ENCODE measurements at places on chromosomes 6 and 20.

- DNase-seq = no peak
These were observed 677 bp upstream of the ZNF341 start for GRCh38 chr20:33730946-33731692.

DNA sequence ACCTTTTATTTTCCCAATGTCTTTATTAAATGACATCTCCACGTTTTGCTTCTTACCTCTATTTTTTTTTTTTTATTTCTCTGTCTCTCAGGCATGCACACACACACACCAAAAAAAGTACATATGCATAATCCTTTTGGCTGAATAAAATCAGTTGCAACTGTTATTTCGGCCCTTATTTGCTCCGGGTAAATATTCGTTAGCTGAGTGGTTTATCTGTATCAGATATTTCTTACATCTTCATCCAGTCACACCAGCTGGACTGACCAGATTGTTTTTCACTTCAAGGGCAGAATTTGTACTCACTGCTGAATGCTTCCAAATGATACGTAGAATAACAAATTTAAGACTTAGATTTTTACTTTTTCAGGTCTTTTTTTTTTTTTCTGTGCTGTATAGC lies 45.5 kb downstream of the PTPN1 start:
- no peak for DNase-seq

GRCh38 chr6:163897030-163897429 lies 482.5 kb downstream of the QKI start:
- DNase-seq = no peak

- no peak for DNase-seq
These were observed 91.2 kb downstream of the JARID2 start for GRCh38 chr6:15336900-15337560.

GRCh38 chr6:1923449-1923848 lies 313.7 kb downstream of the FOXC1 start:
- DNase-seq = no peak

DNA sequence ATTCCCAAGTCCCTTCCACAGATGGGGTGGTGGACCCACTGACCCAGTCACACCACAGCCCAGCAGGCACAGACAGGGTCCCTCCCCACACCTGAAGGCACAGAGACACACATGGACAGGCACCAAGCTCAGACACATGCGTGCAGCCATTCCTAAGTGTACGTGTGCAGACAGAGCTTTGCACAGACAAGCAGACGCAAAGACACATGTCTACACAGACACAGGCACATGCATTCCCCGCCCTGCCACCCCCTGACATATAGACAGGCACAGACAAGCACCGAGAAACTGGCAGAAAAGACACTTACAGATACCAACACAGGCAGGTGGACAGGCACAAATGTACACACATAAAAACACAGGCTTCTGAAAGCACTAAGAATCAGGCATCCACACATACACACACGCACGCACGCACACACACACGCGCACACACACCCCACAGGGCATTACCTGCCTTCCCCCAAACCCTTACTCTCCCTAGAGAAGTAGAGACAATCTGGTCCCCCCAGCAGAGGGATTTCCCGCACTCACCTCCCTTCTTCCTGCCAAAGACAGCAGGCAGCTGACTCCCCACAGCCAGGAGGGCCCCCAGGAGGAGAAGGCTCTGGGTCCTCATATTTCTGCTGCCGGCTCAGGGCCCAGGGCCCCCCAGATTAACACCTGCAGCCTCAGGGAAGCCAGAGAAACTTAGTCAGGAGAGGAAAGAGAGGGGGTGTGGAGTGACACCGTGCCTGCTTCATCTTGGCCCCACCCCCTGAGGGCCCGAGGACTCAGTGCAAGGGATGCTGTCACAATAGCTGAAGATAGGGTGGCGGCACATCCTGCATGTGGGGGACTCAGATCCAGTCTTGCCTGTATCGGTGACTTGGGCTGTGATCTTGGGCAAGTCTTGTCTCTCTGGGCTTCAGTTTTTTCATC lies at the start of gene WFDC5:
WFDC5 (minus strand) TSS at position 710 of the 921 bp plus-strand sequence; CDS start at position 619, 91 bp downstream.
- DNase-seq = no peak

DNA sequence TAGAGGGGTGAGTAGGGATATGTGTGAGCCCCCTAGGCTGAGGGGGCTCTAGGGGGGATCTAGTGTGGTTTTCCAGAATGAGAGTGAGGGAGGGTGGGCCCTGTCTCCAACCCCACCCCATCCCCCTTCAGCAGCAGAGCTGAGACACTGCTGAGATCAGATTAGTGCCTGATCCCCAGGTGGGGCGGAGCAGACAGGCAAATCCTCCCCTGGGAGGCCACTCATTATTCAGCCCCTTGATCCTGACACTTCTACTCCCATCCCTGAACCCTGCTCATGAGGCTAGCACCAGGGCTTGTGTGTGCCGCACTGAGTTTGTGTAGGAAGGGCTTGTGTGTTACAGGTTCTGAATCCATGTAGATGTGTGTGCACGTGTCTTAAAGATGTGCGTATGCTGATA lies 42.5 kb downstream of the SPDEF start:
- no peak for DNase-seq

GRCh38 chr6:24924580-24925356 lies 11.0 kb downstream of the RIPOR2 start:
- no peak for DNase-seq

DNA sequence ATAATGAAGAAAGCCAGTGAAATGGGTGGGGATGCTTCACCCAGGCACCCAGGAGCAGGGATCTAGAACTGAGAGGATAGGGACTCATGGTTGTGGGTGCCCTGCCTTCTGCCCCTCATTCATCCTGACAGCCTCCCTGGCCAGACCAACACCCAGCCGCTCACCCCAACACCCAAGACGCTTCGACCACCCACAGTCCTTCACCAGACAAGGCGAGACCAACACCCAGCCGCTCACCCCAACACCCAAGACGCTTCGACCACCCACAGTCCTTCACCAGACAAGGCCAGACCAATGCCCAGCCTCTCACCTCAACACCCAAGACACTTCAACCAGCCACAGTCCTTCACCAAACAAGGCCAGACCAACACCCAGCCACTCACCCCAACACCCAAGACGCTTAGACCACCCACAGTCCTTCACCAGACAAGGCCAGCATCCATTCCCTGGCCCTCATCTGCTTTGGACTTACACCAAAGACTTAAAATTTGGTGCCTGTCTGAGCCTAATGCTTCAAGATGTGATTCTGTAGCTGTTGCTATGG lies 131.5 kb downstream of the ANKRD60 start:
- DNase-seq = no peak

GRCh38 chr6:91743756-91744155 lies 1156.9 kb upstream of the MAP3K7 start:
- DNase-seq = no peak

DNA sequence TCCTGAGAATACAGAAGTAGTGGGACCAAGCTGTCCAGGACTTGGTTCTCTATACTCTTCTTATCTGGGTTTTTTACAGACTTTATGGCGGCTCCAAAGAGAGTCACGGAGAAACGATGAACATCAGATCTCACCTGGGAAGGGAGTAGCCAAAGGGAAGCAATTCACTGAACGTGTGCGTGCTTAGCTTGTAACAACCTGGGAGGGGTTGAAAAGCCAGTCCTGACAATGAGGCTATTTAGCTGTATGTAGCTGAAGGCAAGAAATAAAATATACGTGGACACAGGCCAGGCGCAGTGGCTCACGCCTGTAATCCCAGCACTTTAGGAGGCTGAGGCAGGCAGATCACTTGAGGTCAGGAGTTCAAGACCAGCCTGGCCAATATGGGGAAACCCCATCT lies 18.2 kb upstream of the RBL1 start:
- no peak for DNase-seq

GRCh38 chr20:38550274-38550673 lies 30.7 kb upstream of the ADIG start:
- no peak for DNase-seq

DNA sequence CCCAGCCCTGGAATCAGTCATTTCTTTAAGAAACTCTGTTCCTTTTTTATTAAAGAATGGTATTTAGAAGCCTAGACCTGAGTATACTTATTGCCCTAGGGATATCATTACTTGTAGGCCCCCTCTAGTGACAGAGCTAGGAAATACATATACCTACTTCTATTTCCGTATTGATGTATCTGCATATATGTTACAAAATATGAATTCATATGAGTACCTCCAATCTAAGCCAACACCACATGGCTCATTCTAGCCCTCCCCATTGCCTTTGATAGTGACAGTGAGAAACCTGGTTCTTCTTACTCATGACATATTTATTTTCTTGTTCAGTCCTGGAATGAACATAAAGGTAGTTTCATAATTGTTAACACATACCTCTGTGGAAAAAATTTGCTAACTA lies 137.2 kb downstream of the FARS2 start:
- DNase-seq = peak; percentile 65

GRCh38 chr20:13349235-13349604 lies 128.1 kb downstream of the ISM1 start:
- DNase-seq = peak; percentile 10

DNA sequence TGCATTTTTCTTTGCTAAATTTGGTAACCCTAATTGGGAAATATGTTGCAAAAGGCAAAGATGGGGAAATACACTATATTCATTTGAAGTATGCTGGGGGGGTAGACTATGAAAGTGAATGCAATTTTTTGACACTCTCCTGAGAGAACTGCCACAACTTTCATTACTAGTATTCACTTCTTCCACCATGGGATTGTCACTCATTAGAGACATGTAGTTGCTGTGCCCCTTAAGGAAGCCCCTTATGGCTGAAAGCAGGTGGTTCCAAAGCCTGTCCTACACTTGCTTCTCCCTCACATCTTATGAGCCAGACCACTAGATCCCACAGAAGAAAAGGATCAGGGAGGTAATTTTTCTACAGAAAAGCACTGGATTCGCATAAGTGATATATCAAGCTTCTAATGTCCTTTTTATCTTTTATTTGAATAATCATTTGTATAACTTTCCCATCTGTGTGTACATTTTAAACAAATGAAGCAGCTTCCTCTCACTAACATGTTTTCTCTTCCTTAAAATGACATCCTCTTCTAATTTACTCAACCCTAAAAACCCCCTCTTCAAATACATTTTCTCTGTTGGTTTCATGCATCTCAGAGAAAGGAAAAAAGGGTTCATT lies 83.8 kb downstream of the GCLC start:
- DNase-seq = no peak

DNA sequence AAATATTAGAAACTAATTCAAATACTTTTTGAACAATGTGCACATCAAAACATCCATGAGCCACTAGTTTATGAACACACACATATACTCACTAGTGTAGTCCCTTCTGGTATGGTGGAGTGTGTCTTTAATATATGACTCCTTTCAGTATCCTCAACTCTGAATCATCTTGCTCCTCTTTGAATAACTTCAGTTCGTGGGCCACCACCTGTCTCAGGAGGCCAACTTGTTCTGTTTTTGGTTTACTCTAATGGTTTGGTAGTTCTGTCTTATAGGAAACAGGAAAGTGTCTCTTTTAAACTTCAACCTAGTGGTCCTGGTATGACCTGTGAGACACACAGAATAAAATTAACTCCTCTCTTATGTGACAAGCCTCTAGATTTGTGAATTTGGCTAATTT lies 55.6 kb downstream of the ZNF292 start:
- no peak for DNase-seq

- no peak for DNase-seq
These were observed 42.9 kb downstream of the UQCC1 start for GRCh38 chr20:35368666-35369423.

Data from fibroblast of the aortic adventitia (primary cell).